ENCODE measurements at places on chromosomes 7 and 10.

DNA sequence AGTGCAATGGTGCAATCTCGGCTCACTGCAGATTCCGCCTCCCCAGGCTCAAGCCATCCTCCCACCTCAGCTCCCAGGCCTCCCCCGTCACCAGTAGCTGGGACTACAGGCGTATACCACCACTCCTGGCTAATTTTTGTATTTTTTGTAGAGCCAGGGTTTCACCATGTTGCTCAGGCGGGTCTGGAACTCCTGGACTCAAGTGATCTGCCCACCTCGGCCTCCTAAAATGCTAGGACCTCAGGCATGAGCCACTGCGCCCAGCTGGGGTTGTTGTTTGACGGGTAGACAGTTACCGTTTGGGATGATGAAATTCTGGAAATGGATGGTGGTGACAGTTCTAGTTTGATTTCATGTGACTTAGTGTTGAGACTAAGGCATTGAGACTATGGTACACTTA is 15.3 kb downstream of the CALML3 start:
- no peak for DNase-seq

- DNase-seq: no peak
Observed at GRCh38 chr7:98360221-98361130, 40.4 kb downstream of the BAIAP2L1 start.

DNA sequence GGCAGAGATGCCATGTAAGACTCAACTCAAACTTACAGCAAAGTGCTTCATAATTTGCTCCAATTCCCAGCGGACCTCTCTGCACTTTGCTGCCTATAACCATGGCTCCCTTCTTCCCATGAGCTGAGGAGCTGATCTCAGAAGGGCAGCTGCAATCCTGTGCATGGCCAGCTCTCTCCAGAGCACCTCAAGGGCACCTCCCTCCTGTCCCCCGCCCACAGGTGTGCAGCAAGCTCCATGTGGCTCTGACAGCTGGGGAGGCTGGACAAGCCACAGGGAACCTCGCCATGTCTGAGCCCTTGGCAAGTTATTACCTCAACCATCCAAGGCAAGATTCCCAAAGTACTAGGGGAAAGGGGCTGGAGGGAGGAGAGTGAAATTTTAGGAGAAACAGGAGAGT is 61.1 kb upstream of the DDC start:
- no peak for DNase-seq

GRCh38 chr7:150358433-150358832 is 10.2 kb upstream of the REPIN1 start:
- DNase-seq: no peak

GRCh38 chr10:16891375-16892313 is 74.4 kb upstream of the RSU1 start:
- DNase-seq: peak; percentile 27

DNA sequence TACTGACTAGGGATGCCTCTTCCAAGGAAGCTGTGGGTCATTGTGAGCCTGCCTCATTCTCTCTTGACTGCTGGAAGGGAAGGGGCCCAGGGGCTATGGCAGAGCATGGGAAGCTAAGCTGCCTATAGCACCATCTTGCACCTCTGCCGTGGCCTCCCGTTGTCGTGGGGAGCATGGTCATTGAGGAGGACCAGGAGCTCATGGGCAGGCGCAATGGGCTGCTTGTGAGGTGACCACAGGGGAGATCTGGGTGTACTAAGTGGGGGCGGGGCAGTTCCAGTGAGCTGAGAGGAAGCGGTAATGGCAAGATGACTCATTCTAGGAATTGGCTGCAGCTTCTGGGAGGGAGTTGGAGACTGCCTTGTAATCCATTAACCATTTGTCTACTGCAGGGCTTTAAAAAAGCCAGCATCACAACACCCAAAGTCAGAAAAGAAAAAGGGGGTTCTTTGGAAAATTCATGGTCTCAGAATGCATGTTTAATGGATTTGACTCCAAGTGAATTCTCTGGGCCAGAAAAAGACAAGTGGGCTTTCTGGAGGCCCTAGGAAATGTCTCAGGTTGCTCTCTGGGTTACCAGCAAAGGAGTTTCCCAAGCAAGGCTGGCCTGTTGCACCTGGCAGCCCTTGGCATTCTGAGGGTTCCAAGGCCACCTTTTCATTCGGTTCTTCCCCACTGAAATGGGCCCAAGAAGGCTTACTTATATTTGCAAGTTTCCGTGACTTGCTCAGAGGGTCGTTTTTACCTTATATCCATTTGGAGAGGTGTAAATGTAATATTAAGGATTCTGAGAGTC is 3.6 kb downstream of the DUSP5 start:
- DNase-seq: peak; percentile 55

GRCh38 chr10:67670401-67670800 is 25.6 kb downstream of the CTNNA3 start:
- no peak for DNase-seq

GRCh38 chr7:139948587-139949335 is 114.0 kb downstream of the PARP12 start:
- no peak for DNase-seq

DNA sequence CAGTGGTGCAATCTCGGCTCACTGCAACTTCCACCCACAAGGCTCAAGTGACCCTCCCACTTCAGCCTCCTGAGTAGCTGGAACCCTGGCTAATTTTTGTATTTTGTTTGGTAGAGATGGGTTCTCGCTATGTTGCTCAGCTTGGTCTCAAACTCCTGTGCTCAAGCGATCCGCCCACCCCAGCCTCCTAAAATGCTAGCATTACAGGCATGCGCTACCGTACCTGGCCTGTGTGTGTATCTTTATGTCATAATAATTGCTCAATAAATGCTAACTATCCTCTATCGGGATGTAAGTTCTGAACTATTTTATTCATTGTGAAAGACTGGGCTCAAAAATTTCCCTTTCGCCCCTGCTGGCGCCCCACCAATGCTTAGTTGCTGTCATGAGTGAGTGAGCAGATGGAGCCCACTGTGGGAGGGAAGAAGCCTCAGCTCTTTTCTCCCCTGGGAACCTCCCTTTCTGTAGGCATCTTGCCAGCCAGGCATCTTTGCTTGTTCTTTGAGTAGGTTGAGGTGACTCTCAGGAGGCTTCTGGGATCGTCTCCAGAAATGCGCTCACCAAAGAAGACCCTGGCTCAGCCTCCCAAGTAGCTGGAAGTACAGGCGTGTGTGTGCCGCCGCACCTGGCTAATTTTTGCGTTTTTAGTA is 38.3 kb downstream of the CAMK1D start:
- no peak for DNase-seq

- DNase-seq: no peak
Observed at GRCh38 chr10:80025281-80025680, 53.2 kb upstream of the TMEM254 start.

- peak; percentile 20 for DNase-seq
Observed at GRCh38 chr10:97025613-97026242, 160.0 kb downstream of the SLIT1 start.

GRCh38 chr7:151379193-151379520 is 30.7 kb downstream of the WDR86 start:
- no peak for DNase-seq

DNA sequence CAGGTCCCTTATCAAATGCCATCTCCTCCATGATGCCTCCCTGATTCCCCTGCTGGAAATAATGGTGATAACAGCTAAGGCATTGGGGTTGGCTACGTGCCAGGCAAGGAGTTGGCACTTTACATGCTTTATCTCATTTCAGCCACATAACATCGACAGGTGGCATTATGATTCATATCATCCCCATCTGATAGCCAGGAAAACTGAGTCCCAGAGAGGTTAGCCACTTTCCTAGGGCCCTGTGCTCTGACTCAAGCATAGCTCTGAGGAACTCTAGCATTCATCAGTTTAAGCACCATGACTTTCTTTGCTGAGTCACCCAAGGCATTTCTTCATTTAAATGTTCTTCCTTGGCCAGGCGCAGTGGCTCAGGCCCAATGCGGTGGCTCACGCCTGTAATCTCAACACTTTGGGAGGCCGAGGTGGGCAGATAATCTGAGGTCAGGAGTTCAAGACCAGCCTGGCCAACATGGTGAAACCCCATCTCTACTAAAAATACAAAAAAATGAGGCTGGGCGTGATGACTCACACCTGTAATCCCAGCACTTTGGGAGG is 6.6 kb downstream of the LEP start:
- DNase-seq: no peak
